ENCODE measurements at places on chromosomes 13 and 19.

DNA sequence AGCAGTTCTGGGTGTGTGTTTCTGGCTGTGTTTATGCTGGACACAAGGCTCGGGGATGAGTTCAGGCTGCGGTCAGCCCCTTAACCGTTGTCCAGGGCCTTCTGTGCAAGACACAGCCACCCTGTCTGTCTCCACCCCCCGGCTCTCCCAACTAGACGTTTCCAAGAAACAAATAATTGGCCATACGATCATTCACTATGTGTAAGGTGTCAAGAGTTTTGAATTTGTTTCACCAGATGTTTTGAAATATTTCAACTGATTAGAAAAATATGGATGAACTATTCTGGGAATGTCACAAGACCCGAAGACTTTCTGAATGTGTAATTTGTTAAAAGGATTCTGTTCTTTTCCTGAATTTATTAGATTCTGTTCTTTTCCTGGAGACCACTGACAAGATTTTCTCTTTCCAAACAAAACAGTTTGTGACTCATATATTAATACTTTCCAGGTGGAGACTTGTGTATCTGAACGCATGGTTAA, 318.2 kb downstream of the MYO16 start:
- no peak for DNase-seq

- DNase-seq: no peak
Measured at GRCh38 chr13:82687884-82688283, 1194.4 kb downstream of the SLITRK1 start.

DNA sequence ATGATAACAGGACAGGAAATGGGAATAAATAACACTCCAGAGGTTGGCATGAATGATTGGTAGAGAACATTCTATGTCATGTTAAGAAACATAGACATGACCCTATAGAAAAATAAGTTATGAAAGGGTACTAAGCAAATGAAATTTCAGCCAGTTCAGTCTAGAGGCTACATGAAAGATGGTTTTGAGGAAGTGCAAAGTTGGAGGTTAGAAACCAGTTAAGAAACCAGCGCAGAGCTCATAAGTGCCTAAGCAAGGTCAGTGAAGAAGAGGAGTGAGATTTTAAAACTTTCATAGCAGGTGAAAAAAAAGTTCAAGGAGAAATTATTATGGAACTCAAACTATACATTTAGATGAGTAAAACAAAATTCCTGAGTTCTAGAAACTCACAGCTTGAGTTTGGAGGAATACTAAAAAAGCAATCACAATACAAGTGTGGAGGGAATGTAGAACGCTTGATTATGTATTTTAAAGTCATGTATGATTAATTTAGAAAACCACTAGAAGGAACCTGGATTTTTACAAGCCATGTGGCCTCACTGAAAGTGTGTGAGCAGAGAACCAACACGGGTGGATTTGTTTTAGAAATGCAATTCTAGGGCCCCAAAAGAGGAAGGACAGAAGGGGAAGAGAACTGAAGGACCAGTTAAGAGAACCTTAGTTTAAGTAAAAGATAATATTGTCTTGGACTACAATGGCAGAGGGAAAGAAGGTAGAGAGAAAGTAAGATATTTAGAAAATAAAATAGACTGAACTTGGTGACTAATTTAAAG, 162.4 kb downstream of the PCDH20 start:
- peak; percentile 1 for DNase-seq

GRCh38 chr19:17909003-17909732, 23.6 kb upstream of the CCDC124 start:
- DNase-seq: no peak

GRCh38 chr19:50686310-50687032, 33.1 kb downstream of the SHANK1 start:
- DNase-seq: no peak

DNA sequence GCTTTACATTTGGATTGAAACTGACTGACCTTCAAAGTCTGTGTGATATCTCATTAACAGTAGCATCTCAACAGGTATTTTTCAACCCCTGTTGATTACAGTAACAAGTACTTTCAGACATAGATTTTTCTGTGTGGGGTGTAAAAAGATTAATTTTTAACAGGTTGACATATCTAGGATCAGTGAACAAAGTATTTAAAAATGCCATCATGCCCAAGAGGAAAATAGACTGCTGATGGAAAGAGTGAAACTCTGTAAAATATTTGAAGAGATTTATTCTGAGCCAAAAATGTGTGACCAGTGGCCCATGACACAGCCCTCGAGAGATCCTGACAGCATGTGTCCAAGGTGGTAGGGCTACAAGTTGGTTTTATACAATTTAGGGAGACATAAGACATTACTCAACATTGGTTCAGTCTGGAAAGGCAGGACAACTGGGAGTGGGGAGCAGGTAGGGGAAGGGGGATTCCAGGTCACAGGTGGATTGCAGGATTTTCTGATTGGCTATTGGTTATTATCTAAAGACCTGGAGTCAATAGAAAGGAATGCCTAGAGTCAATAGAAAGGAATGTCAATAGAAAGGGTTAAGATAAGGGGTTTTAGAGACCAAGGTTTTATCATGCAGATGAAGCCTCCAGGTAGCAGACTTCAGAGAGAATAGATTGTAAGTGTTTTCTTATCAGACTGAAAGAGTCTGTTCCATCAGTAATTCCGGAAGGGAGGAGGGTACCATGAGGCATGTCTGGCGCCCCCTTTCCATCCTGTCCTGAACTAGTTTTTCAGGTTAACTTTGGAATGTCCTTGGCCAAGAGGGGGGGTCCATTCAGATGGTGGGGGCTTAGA, 29.1 kb downstream of the TNFRSF19 start:
- DNase-seq: no peak

DNA sequence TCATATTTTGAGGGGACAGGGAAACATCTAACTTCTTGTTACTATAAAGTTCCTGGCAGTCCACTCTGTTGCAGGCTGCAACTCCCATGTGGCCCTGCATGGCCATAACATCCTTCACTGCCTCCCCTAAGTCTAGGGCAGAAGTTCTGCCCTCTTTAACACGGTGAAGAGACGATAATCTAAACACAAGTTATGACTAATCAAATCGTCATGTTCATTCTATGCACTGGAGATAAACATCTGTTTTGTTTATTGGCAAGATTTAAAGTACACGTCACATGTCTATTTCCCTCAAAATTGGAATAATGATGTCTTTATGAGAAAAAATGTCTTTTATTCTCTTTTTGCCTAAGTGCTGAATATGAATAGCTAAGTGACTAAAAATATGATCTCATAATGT, 1629.4 kb downstream of the PCDH9 start:
- no peak for DNase-seq

GRCh38 chr13:80224468-80224867, 116.5 kb downstream of the SPRY2 start:
- peak; percentile 29 for DNase-seq

DNA sequence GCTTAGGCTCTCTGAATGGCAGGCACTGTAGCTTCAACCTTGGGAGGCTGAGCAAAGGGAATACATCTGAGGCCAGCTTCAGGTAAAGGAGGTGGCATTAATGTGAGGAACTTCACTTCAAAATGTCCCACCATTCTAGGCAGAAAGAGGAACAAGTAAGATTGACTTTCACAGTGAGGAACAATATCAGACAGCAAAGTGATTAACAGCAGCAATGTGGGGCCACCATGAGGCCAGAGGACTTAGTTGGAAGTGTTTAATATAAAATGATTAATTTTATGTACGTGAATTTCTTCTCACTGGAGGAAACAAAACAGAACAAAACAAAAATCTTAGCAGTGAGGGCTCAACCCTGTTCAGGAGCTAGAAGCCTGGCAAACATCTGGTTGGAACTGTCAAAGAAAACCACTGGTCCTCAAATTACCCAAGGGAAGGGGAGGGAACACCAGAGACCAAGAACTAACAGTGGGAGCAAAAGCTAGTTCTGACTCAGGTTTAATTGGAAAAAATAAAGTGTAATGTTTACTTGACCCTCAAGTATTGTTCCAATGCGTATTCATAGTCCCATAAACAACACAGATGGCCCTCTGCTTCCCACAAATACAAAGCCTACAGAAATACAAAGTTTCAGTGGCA, 43.9 kb upstream of the FRY start:
- peak; percentile 58 for DNase-seq

DNA sequence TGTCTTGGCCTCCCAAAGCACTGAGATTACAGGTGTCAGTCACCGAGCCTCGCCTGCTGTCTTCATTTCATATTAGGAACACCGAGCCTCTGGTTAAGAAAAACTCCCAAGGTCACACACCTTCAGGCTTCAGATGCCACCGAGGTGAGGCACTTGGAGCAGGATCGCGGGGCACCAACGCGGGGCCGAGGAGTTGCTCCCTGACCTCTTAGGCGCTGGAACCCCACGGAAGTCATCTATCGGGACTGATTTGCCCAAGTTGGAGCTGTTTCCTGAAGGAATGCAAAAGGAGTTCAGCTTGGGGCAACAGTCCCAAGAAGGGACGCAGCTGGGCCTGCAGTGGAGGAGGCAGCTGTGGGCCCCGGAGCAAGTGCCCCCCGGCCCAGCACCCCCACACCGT, 50.3 kb upstream of the XPO4 start:
- DNase-seq: no peak

GRCh38 chr13:42056583-42056982, 8.1 kb downstream of the DGKH start:
- DNase-seq: no peak

GRCh38 chr19:57888560-57889231, at the start of gene ZNF814:
Gene ZNF814, minus strand, starts transcription at chr19:57889037. Its CDS starts 235 bp downstream, at chr19:57888802.
- DNase-seq: no peak

DNA sequence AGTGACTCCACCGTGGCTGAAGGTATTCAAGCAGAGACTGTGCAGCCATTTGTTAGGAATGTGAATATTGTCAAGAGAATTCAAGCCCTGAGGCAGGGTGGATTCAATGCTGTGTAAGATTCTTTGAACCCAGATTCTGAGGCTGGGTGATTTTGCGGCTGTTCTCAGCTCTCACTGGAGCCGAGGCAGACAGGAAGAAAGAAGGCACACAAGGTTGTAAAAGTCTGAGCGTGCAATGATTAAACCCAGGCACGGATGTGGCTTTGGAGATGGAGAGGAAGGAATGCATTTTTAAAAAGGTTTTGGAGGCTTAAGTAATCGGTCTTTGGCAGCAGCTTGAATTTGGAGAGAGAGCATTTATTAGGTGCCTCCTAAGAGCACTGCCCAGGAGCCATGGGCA, 187.9 kb downstream of the KATNAL1 start:
- peak; percentile 79 for DNase-seq

DNA sequence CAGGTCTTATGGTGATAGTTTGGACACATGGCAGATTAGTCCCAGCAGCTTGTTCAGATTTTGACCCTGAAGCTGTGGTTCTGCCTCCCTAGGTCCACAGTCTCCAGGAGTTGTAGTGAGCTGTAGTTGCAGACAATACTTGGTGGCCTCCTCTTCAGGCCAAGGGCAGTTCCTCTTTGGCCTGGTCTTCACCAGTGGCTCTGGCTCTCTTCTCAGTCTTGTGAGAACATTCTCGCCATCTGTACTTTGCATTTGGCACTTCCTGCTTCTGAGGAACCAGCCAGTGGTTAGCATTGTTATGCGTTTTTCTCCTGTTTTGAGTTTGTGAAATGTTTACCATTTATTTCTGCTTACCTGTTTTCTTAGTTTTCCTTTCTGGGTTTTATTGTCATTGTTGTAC, 40.7 kb downstream of the PCCA start:
- DNase-seq: peak; percentile 47

DNA sequence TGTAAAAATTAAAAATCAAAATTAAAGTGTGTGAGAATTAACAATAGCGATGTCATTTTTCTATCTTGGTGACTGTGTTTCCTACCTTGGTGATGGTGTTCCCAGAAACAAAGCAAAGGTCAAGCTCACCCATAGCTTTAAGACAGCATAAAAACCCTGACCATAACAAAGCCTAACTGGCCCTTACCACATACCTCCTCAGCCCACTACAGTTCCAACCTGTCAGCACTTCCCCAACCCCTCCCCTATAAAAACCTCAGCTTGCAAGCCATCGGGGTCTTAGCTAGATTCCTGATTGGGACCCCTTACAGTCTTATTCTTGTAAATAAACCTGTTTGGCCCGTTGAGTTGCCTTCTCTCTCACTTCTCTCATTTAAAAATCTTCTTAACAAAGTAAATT, 484.4 kb upstream of the PCDH20 start:
- DNase-seq: no peak

- DNase-seq: peak; percentile 41
Measured at GRCh38 chr13:114140131-114140905, 7.9 kb upstream of the RASA3 start.

DNA sequence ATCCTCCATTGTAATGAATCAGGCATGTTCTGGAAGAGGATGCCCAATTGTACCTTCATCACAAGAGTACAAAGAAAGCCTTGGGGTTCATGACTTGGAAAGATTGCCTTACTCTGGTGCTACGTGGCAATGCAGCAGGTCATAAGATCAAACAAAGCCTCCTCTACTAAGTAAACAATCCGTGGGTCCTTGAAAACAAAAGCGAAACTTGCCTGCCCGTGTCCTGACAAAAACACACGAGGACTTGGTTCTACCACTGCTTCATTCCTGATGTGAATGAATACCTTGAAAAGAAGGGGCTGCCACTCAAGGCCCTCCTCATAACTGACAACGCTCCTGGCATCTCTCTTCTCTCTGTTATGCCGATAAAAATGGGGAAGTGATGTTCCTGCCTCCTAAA, 18.9 kb downstream of the ZNF563 start:
- DNase-seq: no peak

DNA sequence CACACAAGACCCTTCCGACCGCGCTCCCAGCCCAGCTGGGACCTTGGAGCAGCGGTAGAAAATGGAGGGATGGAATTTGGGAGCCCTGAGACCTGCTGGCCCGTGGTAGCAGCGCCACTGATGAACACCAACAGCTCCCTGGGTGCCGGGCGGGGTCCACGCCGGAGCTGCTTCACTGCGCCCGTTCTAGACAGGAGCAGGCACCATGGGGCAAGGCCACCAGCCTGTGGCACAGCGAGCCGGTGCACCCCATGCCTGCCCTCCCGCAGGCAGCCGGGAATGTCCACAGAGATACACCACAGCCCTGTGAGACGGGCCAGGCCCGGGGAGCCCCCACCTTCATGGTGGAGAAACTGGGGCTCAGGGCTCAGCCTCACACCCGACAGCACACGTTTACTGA, 9.9 kb upstream of the SHC2 start:
- DNase-seq: no peak

- no peak for DNase-seq
Measured at GRCh38 chr13:110109140-110109783, 197.7 kb downstream of the COL4A1 start.

GRCh38 chr19:35714601-35715354, 3.0 kb upstream of the KMT2B start:
- no peak for DNase-seq

GRCh38 chr19:29644210-29644609, 21.1 kb upstream of the PLEKHF1 start:
- DNase-seq: no peak

GRCh38 chr19:18932216-18932841, 8.7 kb downstream of the HOMER3 start:
- DNase-seq: no peak

GRCh38 chr13:30033681-30034457, 183.5 kb upstream of the UBL3 start:
- DNase-seq: peak; percentile 65

- no peak for DNase-seq
Measured at GRCh38 chr13:68254151-68254550, 1024.0 kb upstream of the PCDH9 start.

GRCh38 chr13:43030548-43030947, 7.2 kb downstream of the DNAJC15 start:
- DNase-seq: no peak

GRCh38 chr19:1019980-1020867, 699 bp downstream of the TMEM259 start:
- DNase-seq: no peak

- DNase-seq: no peak
Measured at GRCh38 chr19:11182994-11183393, 14.4 kb downstream of the KANK2 start.

- no peak for DNase-seq
Measured at GRCh38 chr13:27775943-27776342, 16.3 kb upstream of the GSX1 start.

Measured in KBM-7 (cell line).